CD4-positive, alpha-beta T cell treated with Interleukin-4 for 1 hour (primary cell): ENCODE measurements at places on chromosomes 7 and 10.

- DNase-seq, result no peak
Measured at GRCh38 chr7:99108613-99109012, 35.3 kb downstream of the SMURF1 start.

DNA sequence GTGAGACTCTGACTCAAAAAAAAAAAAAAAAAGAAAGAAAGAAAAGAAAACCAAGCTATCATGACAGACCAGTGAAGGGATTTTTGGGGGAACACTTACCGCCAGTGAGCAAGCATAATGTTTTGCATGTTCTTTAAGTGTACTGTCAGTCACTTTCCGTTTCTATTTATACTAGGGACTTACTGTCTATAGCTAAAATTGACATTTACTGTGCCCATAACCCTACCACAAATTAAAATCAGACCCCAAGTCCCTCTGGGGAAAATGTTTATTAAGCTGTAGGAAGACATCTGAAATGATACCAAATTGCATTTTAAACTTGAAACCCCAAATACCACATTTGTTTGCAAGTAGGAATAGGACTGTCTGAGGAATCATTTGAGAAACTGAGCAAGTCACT, 252.8 kb downstream of the TRIL start:
- DNase-seq, result no peak

DNA sequence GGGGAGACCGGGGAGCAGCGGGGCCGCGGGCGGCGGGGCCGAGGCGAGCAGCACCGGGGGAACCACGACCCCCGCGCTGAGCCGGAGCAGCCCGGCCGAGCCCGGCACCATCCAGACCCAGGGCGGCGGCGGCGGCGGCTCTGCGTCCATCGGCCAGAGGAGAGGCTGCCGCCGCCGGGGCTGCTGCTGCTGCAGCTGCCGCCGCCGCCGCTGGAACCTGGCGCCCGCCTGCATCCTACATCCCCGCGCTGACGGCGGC, 190 bp downstream of the TCERG1L start:
- no peak for DNase-seq

GRCh38 chr7:121510858-121511482, 114.9 kb upstream of the FAM3C start:
- no peak for DNase-seq

DNA sequence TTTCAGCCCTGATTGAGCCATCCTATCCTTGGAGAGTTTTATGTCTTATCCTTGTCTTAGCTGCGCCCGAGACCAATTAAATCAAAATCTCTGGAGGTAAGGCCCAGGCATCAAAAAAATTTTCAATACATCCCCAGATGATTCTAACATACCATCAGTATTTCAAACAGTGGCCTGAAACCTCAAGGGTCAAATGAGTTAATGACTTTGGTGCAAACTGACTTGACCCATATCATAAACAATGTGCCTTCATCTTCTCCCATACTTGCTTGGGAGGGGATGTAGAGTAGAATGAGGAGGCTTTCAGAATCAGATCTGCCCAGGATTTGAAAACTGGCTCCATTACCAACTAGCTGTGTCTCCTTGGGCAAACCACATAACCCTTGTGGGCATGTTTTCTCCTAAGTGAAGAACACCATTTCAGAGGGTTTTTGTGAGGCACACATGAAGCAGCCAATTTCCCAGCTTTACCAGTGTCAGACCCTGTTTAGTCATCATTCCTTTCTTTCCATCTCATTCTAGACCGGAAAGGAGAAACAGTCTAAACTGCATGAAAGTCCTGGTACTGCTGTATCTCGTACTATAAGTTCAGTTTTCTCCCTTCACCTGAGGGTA, 35.7 kb upstream of the ATXN7L1 start:
- DNase-seq, result no peak

GRCh38 chr10:100370714-100371481, 23.9 kb downstream of the SCD start:
- DNase-seq, result peak; percentile 49

GRCh38 chr10:130189608-130190054, 53.4 kb downstream of the GLRX3 start:
- DNase-seq, result no peak

DNA sequence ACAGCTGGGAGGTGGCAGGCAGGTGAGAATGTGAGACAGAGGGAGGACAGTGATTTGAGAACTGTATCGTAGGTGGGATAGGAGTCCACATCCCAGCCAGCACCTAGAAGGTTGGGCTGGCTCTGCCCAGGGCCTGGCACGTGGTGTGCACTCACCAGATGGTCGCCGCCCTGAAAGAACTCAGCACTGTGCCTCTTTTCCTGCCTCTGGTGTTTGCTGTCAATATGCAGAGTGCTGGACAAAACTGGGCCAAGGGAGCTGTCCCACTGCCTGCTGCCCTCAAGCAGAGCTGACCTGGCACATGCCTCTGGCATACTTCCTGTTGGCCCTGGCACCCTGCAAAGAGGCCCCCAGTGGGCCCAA, 36.8 kb downstream of the CHST3 start:
- no peak for DNase-seq

DNA sequence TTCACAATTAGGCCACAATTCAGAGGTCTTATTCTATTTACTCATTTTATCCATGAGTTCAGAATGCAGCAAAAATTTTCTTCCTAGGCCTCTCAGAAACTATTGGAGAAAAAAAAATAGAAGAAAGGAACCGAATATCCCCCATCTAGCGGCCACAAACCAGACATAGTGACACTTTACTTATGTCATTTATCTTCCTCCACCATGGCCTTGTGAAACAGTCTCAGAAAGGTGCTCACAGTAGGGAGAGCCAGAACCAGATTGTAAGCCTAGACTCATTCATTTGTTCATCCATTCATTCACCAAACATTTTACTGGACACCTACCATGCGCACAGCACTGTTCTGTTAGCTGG, 16.0 kb downstream of the CREB3L2 start:
- DNase-seq, result no peak

GRCh38 chr10:44983066-44983894, 4.7 kb upstream of the DEPP1 start:
- no peak for DNase-seq

GRCh38 chr10:9579110-9579705, 1438.5 kb upstream of the CELF2 start:
- no peak for DNase-seq

- DNase-seq, result no peak
Measured at GRCh38 chr10:107409522-107409921, 245.0 kb upstream of the SORCS1 start.

GRCh38 chr10:29688230-29688661, 53.5 kb upstream of the SVIL start:
- DNase-seq, result no peak

GRCh38 chr10:20970708-20971107, 73.6 kb upstream of the NEBL start:
- DNase-seq, result no peak

GRCh38 chr10:48745662-48746245, 61.1 kb downstream of the WDFY4 start:
- DNase-seq, result no peak

- no peak for DNase-seq
Measured at GRCh38 chr7:13982940-13983677, 6.4 kb downstream of the ETV1 start.

DNA sequence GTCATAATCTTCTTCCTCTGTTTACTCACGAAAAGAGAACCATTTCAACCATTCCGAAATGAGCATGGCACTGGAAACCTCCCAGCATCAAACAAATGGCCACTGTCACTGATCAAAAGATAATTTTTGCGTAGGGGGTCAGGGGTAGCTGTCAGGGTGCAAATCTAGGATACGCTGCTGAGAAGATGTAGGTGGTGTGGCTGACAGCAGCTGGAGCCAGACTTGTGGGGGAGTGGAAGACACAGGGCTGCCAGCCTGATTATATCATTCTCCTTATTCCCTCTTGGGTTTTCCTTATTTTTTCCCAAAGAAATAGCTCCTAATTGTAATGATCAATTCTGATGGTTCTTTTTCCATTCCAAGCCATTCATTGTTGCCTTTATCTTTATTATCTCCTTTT, 266.1 kb downstream of the SORCS1 start:
- no peak for DNase-seq

- no peak for DNase-seq
Measured at GRCh38 chr10:46035923-46036849, 5.8 kb upstream of the NCOA4 start.

DNA sequence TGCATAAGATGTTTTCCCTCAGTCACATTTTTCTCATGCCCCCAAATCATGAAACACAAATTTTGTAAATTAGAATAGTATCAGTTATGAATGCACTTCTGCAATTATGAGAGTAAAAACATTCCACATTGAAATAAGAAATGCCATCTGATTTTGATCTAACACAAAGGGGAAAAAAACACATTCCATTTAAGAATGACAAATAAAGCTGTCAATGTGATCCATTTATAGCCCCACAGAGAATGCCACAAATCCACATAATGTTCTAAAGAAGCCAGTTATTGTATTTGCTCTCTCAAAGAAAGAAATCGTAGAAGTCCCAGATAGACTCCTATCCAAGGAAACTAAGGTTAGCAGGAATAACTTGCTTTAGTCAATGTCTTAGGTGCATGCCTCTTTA, 48.7 kb upstream of the RHOBTB1 start:
- no peak for DNase-seq

DNA sequence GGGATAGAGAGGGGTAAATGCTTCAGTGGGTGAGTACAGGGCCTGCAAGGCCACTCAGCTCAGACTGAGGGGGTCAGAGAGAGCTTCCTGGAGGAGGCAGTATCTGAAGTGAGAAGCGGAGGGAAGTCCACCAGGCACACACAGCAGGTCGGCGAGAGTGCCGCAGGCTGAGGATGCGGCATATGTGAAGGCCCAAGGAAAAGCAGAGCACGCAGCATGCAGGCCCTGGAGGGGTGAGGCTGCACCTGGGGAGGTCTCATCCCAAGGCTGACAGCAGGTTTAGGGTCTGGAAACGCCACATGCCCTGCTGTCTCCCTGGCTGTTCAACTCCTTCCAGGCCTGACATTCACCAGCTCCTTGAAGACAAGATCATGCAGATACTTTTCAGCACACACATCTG, 40.4 kb upstream of the PSAP start:
- DNase-seq, result no peak

DNA sequence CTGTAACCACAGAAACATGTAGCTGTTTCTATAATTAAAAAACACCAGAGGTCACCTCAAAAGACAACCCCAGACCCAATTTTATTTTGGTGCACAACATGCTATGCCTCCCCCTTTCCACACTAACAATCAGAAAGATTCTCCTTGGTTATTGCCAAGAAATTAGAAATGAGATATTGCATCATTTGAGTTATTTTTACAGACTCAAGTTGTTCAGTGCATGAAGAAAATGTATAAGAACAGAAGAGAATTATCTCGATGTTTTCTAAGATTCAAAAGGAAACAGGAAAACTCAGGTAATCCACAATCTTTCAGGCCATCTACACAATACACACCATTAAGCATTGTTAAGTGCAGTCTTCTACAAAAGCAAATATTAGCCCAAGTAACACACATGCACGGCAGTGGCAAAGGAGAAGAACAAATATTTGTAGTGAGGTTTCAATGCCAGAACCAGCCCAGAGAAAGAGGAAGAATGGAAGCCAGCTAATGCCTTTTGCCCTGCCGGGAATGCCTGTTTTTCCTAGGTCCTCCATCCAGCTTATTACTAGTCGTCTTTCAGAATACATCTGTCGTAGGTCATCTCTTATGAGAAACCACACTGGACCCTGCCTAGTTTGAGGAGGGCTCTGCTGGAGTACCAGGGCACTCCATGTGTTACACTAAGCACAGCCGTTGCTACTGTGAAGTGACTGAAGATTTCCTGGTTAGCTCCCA, 67.6 kb upstream of the C1GALT1 start:
- no peak for DNase-seq

DNA sequence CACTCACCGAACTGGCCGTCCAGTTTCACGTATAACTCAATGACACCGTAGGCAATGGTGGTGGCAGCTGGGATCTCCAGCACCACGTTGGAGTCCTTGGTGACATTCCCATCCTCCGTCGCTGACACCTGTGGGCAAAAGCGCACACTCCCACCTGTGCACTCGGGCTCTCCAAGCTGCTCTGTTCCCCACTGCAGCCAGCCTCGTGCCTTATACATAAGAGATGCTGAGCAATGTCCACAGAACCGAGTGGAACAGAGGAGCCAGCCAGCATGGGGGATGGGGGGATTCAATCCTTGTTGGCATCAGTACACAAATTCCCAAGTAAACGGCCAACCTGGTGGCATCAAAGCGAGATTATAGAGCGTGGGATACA, 40.0 kb downstream of the GSDME start:
- DNase-seq, result no peak

DNA sequence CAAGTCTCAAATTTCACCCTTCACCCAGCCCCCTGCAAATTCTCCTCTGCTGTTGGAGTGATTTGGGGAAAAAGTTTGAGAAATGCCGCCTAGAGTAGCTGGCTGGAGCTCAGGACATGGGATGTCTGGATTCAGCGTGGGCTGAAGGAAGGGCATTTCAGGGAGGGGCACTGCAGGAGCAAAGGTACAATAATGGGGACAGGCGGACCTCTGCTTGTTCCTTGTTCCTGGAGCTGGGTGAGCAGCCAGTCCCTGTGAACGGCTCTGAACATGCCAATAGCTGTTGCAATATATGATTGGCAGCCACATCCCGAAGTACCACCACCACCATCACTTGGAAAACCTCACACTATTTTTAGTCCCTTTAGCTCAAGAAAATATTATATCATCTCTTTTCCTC, 23.4 kb downstream of the ADRA2A start:
- DNase-seq, result no peak

GRCh38 chr7:57308631-57309408, 141.2 kb upstream of the ZNF716 start:
- DNase-seq, result no peak

- no peak for DNase-seq
Measured at GRCh38 chr10:106114656-106115186, 1049.8 kb downstream of the SORCS1 start.

- DNase-seq, result no peak
Measured at GRCh38 chr7:121940918-121941317, 68.0 kb downstream of the PTPRZ1 start.

GRCh38 chr10:30705101-30705624, 75.6 kb upstream of the LYZL2 start:
- DNase-seq, result no peak

DNA sequence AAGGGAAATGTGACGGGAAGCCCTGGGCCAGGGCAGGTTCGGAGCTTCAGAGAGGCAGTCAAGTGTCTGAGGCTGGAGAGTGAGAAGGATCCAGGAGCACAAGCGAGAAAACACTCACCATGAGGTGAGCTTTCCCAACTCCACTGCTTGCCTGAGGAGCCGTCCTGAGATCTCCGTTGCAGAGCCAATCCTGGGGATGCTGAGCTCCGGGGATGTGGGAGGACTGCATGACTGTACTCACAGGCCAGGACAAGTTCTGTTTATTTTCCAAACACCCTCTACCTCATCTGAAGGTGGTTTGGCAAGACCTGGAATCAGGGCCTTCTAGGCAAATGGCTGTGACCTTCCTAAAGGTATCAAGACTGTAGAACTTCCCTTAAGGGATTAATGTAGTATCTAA, 38.7 kb downstream of the GLI3 start:
- no peak for DNase-seq

GRCh38 chr10:71911296-71911953, 52.8 kb upstream of the CHST3 start:
- DNase-seq, result no peak

GRCh38 chr7:123637203-123637602, 18.5 kb upstream of the LMOD2 start:
- no peak for DNase-seq
